Activated CD4-positive, alpha-beta T cell treated with anti-CD3 and anti-CD28 coated beads, Interleukin-2, amount 50 U/mL, for 1 hour (primary cell): ENCODE measurements at places on chromosomes 1 and 21.
A peak's percentile ranks its signal among the peaks of the same experiment; 100 is the strongest.

GRCh38 chr1:178337091-178337706 is 159.6 kb downstream of the CLEC20A start:
- no peak for DNase-seq

- no peak for DNase-seq
Observed at GRCh38 chr1:12712076-12712475, 3.8 kb upstream of the AADACL3 start.

- DNase-seq, result no peak
Observed at GRCh38 chr1:1206966-1207531, 657 bp upstream of the TNFRSF18 start.

GRCh38 chr1:155471026-155471425 is 91.6 kb downstream of the ASH1L start:
- DNase-seq, result no peak

DNA sequence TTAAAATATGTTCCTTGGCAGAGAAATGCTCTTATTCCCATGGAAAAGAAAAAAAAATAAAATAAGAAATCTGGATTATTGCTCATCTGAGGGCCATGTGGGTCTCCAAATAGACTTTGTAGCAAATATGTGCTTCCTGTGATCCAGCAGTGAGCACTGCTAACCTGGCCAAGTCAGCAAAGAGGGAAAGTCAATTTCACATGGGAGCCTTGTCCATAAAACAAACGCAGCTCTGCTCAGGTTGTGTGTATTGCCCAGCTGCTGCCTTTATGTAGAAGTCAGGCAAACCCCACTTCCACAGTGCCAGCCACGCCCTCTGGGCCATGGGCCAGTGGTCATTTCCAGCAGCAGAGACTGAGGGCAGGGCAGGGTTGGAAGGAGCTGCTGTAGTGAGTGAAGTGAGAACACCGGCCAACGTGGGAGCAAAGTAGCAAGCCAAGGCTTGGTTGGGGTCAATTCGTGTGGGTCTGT is 174.3 kb downstream of the LYPLAL1 start:
- DNase-seq, result no peak

DNA sequence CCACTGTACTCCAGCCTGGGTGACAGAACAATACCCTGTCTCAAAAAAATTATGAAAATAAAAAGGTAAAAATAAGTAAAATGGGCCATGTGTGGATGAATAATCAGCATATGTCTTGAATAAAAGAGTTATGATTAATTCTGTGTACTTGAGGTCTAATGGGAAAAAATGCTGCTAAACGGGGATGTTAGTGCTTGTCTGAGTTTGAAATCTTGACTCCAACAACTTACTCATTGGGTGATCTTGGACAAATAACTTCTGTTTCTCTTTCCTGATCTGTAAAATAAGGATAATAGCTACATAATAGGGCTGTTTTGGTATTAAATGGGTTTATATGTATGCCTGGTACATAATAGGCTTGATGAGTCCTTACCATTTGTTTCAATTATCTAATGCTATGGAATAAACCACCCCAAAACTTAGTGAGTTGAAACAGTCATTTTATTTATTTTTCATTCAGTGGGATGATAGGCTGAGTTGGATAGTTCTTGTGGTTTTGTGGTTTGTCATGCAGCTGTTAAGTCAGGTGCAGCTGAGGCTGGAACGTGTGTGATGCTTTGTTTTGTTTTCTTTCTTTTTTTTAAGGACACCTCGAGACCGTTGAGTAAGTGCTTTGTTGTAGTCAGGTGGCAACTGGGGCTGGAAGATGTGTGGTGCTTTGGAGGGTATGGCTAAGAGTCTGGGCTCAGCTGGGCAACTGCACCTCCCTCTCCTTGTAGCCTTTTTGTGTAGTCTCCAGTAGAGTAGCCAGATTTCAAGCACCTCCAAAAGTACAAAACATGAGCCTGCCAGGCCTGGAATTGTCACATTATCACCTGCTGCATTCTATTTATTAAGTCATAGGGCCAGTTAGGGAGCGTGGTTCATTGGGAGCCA is 4.9 kb downstream of the MDM4 start:
- peak; percentile 57 for DNase-seq

DNA sequence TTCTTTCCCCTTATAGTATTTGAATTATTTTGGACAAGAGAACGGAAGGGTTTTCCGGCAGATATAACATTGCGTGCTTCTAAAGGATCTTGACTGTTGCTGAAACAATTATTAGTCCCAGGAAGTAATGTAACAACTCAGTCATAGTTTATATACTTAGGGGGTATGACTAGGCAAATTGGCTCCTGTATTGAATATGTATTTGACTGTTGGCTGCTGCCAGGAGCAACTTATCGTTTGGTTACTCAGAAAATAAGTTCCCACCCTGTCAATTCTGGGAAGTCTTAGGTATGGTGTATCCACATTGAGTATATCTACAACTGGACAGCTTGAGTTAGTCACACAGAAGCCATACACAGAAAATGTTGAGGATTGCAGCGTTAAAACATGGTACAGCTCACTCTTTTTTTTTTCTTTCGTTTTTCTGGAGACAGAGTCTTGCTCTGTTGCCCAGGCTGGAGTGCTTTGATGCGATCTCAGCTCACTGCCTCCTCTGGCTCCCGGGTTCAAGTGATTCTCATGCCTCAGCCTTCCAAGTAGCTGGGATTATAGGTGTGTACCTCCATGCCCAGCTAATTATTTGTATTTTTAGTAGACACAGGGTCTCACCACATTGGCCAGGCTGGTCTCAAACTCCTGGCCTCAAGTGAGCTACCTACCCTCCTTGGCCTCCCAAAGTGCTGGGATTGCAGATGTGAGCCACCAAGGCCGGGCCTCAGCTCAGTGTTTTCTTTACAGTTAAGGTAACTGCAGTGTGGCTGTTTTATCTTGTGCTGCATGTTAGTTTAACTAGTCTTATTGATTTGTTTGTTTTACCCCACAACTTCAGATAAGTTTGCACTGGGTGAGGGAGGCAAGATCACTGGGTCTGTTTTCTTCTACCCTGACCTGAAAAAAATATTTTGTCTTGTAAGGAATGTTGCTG is 10.2 kb downstream of the SMAP2 start:
- no peak for DNase-seq
